ENCODE measurements at places on chromosomes 3 and 15. TPM values are rescaled to one million over a fixed set of nuclear protein-coding genes. Genes with fewer than 3 reads are reported as not detected.
A peak's percentile ranks its signal among the peaks of the same experiment; 100 is the strongest.

TTLL13 gene
- 0.96 TPM for total RNA-seq

CCPG1 gene
- 26.3 TPM for total RNA-seq

PLCB2 gene
- 1.6 TPM for total RNA-seq

IQCH gene
- 7.5 TPM for total RNA-seq

LRRC31 gene
- not detected for total RNA-seq

ZBTB20 gene
- 26.5 TPM for total RNA-seq

ANKDD1A gene
- 14.2 TPM for total RNA-seq

SI gene
- not detected for total RNA-seq

ZNF860 gene
- 2.6 TPM for total RNA-seq

DNA sequence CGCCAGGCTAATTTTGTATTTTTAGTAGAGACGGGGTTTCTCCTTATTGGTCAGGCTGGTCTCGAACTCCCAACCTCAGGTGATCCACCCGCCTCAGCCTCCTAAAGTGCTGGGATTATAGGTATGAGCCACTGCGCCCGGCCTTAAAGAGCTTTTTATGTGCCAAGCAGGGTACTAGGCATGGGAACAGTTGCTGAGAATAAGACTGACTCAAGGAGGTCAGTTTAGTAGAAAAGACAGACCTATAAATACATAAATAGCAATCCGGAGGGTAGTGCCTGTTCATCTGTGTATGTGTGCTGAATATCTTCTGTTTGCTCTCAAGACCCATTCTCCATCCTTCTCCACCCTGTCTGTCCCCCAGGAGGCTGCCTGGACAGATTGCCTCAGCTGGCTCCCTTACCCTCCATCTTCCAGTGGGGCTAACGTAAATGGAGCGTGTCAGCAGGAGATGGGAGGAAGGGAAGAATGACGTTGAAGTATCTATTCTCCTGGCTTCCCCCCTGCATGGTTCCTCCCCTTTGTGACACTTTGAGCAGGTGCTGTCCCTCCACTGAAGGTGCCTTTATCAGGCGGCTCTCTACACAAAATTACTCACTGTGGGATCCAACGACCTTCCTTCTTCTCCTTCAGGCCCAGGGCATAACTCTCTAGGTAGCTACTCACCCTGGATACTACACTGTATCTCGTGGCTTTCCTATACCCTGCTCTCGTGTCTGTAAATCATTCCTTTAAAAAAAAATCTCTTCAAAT is 31.1 kb downstream of the FBXO40 start:
- no peak for DNase-seq

DNA sequence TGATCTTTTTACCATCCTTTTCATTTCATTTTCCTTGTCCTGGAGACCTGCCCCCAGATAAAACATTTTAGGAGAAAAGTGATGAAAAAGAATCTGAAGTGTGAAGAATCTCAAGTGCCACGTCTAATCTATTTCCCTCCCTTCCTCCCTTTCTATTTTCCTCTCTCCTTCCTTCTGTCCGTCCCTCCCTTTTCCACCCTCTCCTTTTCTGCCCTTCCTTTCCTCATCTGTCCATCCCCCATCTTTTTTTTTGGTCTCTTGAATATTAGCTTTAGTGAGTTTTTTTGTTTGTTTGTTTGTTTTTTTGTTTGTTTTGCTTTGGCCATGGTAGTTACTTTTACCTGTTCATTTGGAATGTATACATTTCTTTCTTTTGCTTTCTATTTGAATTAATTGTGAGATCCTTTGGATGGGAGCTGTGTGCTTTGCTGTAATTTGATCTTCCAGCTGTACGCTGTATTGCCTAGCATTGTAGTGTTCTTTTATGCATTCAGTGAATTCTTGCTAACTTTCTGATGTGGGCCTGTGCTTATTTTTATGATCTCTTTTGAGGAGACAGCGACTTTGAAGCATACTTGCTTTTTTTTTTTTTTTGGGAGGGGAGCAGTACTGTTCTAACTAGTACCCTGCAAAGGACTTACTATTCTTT is 19.2 kb downstream of the CDIN1 start:
- DNase-seq: no peak

GRCh38 chr3:65406470-65406869 is 632.2 kb downstream of the MAGI1 start:
- DNase-seq: no peak

DNA sequence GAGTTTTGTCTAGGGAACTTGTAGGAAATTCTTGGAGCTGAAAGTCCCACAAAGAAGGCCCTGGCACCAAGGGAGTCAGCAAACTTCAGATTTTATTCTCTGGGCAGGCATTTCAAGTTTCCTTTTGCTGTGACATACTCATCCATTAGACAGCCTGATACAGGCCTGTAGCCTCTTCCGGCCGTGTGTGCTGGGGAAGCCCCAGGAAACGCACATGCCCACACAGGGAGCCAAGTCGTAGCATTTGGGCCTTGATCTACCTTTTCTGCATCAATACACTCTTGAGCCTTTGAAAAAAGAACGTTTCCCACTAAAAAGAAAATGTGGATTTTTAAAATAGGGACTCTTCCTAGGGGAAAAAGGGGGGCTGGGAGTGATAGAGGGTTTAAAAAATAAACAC is 15.0 kb downstream of the TIGIT start:
- no peak for DNase-seq

DNA sequence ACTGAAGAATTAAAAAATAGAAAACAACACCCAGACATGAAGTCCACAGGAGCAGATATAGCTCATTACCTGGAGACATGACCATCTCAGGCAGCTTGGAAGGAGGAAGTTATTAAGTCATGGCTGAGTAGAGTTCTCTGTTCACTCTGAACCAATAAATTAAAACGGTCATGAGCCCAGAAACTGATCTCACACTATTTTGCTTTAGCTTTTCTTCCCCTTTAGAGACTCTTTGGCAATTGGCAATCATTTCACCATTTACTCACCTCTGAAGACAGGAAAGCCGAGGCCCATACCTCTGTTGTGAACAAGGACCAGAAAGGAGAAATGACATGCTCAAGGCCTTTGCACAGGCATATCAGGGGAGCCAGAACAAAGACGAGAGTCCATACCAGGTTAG is 26.6 kb downstream of the CLDN18 start:
- DNase-seq: no peak

GRCh38 chr15:94135486-94136147 is 95.7 kb upstream of the MCTP2 start:
- DNase-seq: no peak

DNA sequence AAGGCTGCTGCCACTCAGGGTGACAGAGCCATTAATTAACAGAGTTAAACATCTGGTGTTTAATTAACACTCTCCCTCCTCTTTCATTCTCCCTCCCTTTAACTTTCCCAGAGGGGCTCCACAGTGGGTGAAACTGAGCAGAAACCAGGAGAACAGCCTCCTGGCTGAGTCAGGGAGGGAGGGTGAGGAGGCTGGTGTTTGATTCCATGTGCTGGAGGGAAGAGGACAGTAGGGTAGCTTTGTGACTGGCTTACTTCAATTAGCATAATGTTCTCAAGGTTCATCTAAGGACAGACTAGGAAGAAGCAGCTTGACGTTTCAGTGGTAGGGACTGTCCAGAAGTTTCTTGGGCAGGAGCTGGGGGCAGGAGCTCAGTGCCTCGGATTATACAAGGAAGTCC is 62.8 kb downstream of the SEMA5B start:
- no peak for DNase-seq

GRCh38 chr15:33021806-33022389 is 172.6 kb downstream of the FMN1 start:
- DNase-seq: no peak

- no peak for DNase-seq
These were observed 57.2 kb downstream of the CBLB start for GRCh38 chr3:105811518-105812193.

DNA sequence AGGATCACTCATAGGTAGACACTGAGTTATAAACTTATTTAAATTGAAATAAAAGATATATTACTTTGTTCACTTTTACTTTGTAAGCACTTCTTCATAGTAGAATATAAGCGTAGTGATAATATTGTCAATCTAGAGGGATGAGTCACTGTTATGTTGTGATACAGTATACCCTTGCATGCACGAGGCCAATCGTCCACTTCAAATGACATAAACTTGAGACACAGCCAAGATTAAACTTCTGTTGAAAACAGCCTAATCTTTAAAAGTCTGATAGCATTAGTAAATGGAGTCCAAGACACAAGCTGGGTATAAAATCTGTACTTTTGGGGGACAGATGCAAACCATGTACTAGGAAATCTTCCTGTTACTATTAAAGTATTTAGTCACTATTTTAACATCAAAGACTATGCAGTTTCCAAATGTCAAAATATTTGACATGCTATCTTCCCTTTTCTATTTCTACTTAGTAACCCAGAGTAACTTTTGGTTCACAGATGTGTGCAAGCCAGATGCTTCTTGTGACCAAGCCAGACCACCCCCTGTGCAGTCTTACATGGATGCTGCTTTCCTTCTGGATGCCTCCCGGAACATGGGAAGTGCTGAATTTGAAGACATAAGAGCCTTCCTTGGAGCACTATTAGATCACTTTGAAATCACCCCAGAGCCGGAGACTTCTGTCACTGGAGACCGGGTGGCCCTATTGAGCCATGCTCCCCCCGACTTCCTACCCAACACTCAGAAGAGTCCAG is 85.3 kb downstream of the PIK3R4 start:
- DNase-seq: no peak

GRCh38 chr3:195031574-195032003 is 239.4 kb downstream of the XXYLT1 start:
- no peak for DNase-seq

- DNase-seq: no peak
These were observed 615.4 kb upstream of the GBE1 start for GRCh38 chr3:82376883-82377282.

- no peak for DNase-seq
These were observed 3.5 kb upstream of the HHATL start for GRCh38 chr3:42705962-42706585.

DNA sequence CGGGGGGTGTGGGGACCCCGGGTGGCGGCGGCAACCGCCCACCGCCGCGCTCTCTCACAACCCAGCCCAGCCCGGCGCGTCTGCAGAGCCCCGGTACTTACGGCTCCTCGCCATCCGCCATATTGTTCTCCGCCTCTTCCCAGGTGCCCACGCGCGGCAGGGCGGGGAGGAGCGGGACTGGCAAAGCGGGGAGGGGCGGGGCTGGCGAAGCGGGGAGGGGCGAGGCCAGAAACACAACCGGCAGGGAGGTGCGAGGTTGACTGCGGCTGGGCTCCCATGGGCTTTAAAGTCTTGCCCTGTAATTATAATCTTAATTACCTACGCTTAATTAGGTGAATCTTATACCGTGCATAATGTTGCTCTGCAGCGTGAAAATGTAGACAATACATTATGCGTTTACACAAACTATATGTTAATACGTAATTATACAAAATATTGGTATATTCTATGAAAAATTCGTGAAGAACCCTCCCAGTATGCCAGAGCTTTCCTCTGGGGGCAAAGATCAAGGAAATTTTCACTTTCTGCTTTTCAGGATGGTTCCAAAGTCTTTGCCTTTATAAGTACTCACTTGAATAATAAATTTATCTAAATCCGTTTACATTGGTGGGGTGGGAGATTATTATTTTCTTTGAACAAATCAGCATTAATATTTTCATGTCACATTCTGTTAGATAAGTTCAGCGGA is at the start of gene UBA3:
Gene UBA3 (minus strand): TSS at position 133 of the 688 bp plus-strand sequence. CDS start 12 bp downstream, at position 121.
- peak; percentile 73 for DNase-seq

GRCh38 chr3:54988838-54989630 is 61.2 kb upstream of the LRTM1 start:
- DNase-seq: peak; percentile 23

DNA sequence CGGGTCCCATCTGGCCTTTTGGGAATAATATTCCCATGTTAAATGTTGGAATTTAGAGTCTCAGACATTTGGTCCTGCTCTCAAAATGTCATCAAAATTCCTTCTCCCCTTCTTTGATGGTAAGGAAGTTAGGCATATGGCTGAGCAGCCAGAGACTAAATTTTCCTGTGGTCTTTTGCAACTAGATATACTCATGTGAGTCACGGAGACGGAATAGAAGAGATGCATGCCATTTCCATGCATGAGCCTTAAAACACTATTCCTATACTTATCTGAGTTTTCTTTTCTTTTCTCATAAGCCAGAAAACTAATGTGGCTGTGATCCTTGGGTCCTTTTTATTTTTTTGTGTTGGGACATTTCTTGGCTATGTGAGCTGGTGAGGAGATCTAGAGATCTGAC is 105.3 kb downstream of the NR2F2 start:
- no peak for DNase-seq

GRCh38 chr15:63319065-63319464 is 41.7 kb downstream of the APH1B start:
- no peak for DNase-seq

Measured in PC-9 (cell line).